ENCODE measurements at places on chromosomes 5 and 9.

- DNase-seq: no peak
These were observed 30.5 kb downstream of the LARS1 start for GRCh38 chr5:146151970-146152369.

GRCh38 chr5:132103332-132103951 lies 29.9 kb downstream of the CSF2 start:
- DNase-seq: peak; percentile 49

- DNase-seq: no peak
These were observed 6.3 kb upstream of the TRMT10B start for GRCh38 chr9:37747271-37747753.

DNA sequence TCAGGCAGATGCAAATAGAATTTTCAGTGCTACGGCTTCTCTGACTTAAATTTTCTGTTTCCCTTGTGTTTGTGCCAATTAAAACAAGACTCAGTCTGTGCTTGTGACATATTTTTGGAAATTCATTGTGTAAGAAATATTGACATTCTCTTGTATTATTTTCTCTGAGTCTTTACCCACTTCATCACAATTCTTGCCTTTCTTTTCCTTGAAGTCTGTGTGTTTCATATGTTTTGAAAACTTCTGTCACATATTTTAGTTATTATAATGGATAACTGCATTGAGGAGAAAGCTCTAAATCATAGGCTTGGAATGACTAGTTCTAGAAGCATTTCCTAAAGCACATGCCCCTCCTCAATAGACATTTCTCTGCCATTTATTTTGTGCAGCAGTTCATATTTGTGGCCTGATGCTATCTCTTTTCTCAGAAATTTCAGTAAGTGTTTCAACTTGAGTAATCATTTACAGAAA lies 206.6 kb downstream of the PALM2AKAP2 start:
- DNase-seq: no peak

DNA sequence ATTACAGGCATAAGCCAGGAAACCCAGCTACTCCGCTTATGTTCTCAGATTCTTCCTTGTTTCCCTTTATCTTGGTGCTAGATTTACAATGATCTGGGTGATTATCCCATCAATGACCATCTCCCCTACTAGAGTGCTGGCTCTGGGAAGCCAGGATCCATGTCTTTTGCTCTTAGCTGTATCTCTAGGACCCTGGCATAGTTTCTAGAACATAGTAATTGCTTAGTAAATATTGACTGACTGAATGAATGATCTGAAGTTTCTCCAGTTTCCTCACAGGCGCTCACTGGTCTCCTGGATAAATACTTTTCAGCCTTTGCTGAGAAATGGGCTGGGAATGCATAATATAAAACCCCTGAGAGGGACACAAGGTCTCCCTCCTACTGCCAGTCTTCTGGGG lies 60.0 kb upstream of the KLF9 start:
- DNase-seq: no peak
